ENCODE measurements at places on chromosomes 3 and 15. TPM values are rescaled to one million over a fixed set of nuclear protein-coding genes. Genes with fewer than 3 reads are reported as not detected.
A peak's percentile ranks its signal among the peaks of the same experiment; 100 is the strongest.

DNA sequence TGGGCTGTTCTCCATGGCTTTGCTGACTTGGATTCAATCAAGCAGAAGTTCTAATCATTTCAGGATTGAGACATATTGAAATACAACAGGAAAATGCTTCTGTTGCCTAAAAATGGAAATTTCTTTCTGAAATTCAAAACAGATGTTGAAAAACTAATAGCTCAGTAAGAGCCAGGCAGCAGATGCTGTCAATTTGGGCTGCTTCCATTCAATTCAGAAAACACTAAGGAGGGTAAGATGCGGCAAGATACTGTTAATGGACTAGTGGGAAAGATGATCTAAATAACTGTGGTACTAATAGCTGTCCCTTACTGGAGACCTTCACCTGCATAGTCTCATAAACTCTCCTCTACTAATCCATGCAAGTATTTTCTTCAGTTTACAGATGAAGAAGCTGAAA, 53.5 kb downstream of the DGKG start:
- no peaks in the 10 kb centered on the region for H3K36me3 ChIP-seq
- no peaks in the 10 kb centered on the region for H3K4me1 ChIP-seq
- DNase-seq = no peak
- no peak overlapping the region for H3K4me3 ChIP-seq
- H3K27me3 ChIP-seq = peaks cover 2% of the 10 kb centered on the region

Gene ADAMTSL3
- total RNA-seq = not detected

Gene ROPN1B
- not detected for total RNA-seq

Gene FBXW12
- total RNA-seq = not detected

Gene NR2F2
- total RNA-seq = not detected

GRCh38 chr3:42654331-42655201, 1.1 kb downstream of the ZBTB47 start:
- no peaks in the 10 kb centered on the region for H3K27me3 ChIP-seq
- no peak overlapping the region for H3K4me3 ChIP-seq
- H3K27ac ChIP-seq = no peak overlapping the region
- no peak for DNase-seq
- no peaks in the 10 kb centered on the region for H3K36me3 ChIP-seq

Gene OXTR
- 0.17 TPM for total RNA-seq

- no peaks in the 10 kb centered on the region for H3K4me1 ChIP-seq
- H3K27ac ChIP-seq = no peak overlapping the region
- no peaks in the 10 kb centered on the region for H3K36me3 ChIP-seq
- H3K4me3 ChIP-seq = no peak overlapping the region
- DNase-seq = no peak
These were observed 222.0 kb downstream of the PYDC2 start for GRCh38 chr3:191682961-191683360.

DNA sequence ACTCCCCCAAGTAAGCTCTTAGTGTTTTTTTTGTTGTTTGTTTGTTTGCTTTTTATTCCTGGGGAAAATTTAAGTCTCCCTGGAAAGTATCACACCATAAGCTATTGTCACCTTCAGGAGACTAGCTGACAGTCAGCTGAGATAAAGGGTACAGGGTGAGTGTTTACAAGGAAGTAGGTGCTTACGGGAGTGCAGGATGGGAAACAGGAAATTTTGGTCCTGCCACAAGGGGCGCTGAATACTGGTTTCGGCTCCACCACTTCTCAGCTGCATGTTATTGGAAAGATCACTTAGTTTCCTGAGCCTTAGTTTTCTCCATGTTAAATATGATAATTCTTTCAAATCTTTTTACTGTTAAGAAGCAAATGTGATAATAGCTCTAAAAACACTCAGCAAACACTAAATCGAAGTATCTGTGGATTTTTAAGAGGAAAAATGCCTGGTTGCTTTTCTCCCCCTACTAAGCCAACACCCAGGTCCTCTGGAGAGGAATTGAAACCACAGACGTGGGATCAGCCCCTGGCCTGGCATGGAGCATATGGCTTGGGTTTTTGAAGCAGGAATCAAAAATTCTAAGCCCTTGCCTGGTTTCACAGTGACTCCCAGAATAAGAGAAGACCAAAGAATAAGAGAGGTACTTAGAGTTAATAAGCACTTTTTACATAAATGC, 90.7 kb downstream of the SCN11A start:
- H3K36me3 ChIP-seq = no peaks in the 10 kb centered on the region
- peak; percentile 34 for DNase-seq
- H3K4me3 ChIP-seq = no peak overlapping the region
- H3K4me1 ChIP-seq = no peaks in the 10 kb centered on the region

DNA sequence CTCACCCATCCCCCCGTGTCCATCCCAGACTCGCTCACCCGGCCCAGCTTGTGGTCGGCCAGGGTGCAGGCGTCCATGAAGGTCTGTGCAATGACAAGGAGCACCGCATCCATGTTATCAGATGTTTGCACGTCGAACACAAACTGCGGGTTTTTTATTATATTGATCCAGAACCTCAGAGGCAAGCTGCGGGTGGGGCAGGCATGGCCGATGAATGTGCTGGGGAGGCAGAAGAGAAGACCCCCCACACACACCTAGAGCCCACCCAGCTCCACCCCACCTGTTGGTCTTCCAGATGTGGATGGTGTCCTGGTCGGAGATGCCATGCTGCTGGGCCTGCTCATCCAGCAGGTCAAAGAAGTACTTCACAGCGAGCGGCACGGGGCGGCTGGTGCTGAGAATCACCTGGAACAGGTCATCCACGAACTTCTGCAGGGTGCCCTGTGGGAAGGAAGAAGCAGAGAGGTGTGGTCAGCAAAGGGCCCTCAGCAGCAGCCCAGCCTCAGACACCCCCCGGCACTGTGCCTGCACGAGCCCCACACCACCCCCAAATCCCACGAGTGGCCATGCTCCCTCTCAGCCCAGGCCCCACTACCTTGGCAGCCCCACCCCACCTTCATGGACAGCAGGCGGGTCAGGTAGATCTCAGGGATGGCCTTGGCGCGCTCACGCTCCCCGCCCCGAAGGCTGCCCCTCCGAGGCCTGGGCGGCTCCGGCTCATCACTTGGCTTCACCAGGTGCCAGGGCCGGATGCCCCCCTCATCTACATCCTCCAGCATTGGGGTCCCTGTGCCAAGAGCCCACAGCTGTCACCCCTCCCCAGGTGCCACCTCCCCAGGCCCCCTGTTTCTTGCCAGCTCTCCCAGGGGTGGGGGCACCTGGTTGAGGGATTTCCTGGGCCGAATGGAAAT, 20.3 kb downstream of the PLXNB1 start:
- H3K36me3 ChIP-seq = no peaks in the 10 kb centered on the region
- H3K4me1 ChIP-seq = no peaks in the 10 kb centered on the region
- no peak for DNase-seq
- no peak overlapping the region for H3K27ac ChIP-seq

GRCh38 chr3:106725566-106725965, 651.7 kb upstream of the CCDC54 start:
- H3K4me3 ChIP-seq = no peak overlapping the region
- no peaks in the 10 kb centered on the region for H3K36me3 ChIP-seq
- no peaks in the 10 kb centered on the region for H3K27me3 ChIP-seq
- no peak for DNase-seq
- H3K4me1 ChIP-seq = no peaks in the 10 kb centered on the region

Gene NLGN1
- not detected for total RNA-seq

Gene CLRN1
- total RNA-seq = not detected

Gene TMEM40
- 4.4 TPM for total RNA-seq

GRCh38 chr3:25565807-25566206, 98.9 kb downstream of the TOP2B start:
- H3K27ac ChIP-seq = no peak overlapping the region
- no peak for DNase-seq
- no peaks in the 10 kb centered on the region for H3K36me3 ChIP-seq

DNA sequence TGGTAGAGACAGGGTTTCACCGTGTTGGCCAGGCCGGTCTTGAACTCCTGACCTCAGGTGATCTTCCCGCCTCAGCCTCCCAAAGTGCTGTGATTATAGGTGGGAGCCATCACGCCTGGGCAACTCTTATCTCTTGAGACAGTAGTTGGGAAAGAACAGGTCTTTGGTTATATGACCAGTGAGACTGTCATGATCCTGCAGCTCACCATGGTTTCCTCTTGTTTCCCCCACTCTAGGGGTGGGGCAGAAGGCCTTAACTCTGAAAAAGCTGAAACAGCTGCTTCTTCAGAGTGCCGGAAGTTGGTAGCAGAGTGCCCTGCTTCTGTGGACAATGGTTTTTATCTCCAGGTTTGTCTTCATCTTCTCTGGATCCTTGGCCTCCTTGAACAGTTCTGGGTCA, 4.7 kb upstream of the TYRO3 start:
- peaks cover 20% of the 10 kb centered on the region for H3K4me1 ChIP-seq
- no peak for DNase-seq
- no peak overlapping the region for H3K4me3 ChIP-seq

Gene SMC4
- total RNA-seq = 153 TPM

DNA sequence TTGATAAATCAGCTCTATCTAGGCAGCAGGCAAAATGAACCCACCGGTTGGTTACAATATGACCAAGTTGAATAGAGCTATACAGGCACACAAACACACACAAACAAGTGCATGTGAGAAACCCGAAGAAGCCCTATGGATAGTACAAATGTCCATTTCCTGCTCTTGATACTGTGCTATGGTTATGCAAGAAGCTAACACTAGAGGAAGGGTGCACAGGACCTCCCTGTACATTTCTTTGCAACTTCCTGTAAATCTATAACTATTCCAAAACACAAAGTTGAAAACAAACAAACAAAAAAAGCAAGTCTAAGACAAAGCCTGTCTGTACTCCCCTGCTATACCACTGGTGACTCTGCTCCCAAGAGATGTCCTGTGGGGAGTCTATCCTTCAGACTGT, 8.2 kb upstream of the FAM240A start:
- H3K4me1 ChIP-seq = no peaks in the 10 kb centered on the region
- no peak for DNase-seq
- H3K4me3 ChIP-seq = no peak overlapping the region
- H3K36me3 ChIP-seq = no peaks in the 10 kb centered on the region
- no peaks in the 10 kb centered on the region for H3K27me3 ChIP-seq

DNA sequence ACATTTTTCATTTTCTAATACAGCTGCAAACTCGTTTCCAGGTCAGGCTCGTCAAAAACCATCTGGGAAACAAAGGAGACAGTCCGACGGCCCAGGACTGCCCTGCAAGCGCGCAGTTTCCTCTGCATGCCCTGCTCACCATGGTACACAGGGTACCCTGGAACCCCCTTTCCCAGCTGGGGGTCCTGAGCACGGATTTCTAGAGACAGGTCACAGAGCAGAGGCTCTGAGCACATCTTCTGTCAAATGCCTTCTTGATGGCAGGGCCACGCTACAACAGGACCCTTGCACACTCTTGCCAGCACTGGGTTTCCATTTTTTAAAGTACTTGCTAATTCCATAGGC, 8.1 kb downstream of the ZXDC start:
- H3K27me3 ChIP-seq = no peaks in the 10 kb centered on the region
- no peak overlapping the region for H3K27ac ChIP-seq
- peaks cover 10% of the 10 kb centered on the region for H3K4me1 ChIP-seq
- H3K36me3 ChIP-seq = peaks cover 90% of the 10 kb centered on the region

DNA sequence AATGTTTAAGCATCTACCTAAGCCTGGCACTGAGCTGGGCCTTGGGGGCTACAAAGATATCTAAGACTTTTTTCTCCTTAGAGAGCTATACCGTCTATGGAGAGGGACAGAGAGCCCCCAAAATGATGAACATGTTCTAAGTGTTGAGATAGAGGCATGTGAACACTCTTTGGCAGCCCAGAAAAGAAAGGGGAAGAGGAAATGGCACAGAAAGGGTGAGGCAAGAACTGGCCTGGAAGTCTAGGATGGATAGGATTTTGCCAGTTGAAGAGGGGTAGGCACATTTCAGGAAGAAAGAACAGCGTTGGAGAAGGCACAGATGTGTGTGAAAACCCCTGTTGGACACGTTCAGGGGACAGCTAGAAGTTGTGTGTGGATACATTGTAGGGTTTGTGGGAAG, 276.2 kb upstream of the LRRFIP2 start:
- H3K4me1 ChIP-seq = peaks cover 10% of the 10 kb centered on the region
- no peaks in the 10 kb centered on the region for H3K36me3 ChIP-seq
- DNase-seq = no peak
- no peak overlapping the region for H3K27ac ChIP-seq
- H3K4me3 ChIP-seq = no peak overlapping the region
- peaks cover 50% of the 10 kb centered on the region for H3K27me3 ChIP-seq

DNA sequence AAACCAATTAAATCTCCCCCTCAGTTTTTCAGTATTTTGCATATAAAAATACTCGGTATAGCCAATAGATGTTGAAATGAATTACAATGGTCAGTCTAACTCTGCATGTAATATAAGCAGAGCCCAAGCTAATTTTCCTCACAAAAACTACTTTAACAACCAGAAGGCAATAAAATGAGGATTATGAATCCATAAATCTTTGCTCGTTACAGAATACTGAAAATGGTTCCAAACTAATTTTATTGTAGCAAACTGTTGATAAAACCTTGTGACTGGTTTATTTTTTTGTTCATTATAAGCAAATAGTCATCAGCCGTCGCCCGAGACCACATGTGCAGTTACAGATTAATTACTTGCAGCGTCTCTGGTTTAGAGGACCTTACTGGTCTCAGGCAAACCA, 183.2 kb downstream of the SSR3 start:
- DNase-seq = no peak
- no peaks in the 10 kb centered on the region for H3K27me3 ChIP-seq
- no peak overlapping the region for H3K27ac ChIP-seq
- H3K4me1 ChIP-seq = no peaks in the 10 kb centered on the region
- no peaks in the 10 kb centered on the region for H3K36me3 ChIP-seq

DNA sequence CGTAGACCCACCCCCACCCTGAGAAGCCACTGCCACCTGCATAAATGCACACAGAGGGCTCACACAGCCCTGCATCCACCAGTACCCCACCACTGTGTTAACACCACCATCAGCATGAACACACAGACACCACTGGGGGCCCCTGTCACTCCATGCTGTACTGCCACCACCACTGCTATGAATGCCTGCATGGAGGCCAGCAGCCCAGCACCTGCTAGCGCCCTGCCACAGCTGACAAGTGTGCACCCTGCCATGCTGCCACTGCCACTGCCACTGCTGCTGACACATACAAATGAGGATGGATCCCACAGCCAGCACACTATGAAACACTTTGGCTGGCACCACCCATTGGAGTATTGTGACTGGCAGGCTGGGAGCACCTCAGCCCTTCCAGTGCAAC, 361.0 kb downstream of the TAFA4 start:
- H3K27ac ChIP-seq = no peak overlapping the region
- no peaks in the 10 kb centered on the region for H3K4me1 ChIP-seq
- no peaks in the 10 kb centered on the region for H3K36me3 ChIP-seq

DNA sequence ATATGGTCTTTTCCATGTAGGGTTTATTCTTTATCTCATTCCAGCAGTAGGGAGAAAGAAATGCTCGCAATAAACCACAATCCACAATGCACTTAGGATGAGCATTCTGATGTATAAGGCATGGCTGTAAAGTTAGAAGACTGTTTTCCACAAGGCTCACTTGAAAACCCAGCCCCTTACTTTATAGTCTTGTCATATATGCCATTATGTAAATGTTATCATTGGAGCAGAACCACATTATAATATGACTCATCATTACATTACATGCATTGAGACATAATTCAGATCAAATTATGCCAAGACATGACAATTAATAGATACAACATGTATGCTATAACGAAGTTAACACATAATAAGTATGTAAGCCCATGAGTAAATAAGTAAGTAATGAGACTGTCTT, 348.1 kb downstream of the LSAMP start:
- no peaks in the 10 kb centered on the region for H3K36me3 ChIP-seq
- H3K27me3 ChIP-seq = no peaks in the 10 kb centered on the region
- no peak overlapping the region for H3K27ac ChIP-seq
- no peak for DNase-seq
- H3K4me3 ChIP-seq = no peak overlapping the region

All from CD4-positive, CD25-positive, alpha-beta regulatory T cell (primary cell).